Stimulated activated naive B cell treated with anti-CD40 and anti-IgM and Interleukin-4, amounts not matched to agents 10 μg/mL and 1 μg/mL and 100 μg/mL, for 72 hours (primary cell): ENCODE measurements at places on chromosomes 5 and 9.
A peak's percentile ranks its signal among the peaks of the same experiment; 100 is the strongest.

- H3K27me3 ChIP-seq, result peaks cover 10% of the 10 kb centered on the region
- DNase-seq, result no peak
- H3K4me1 ChIP-seq, result no peaks in the 10 kb centered on the region
- H3K4me3 ChIP-seq, result no peak overlapping the region
Measured at GRCh38 chr9:89008055-89008743, 16.9 kb downstream of the S1PR3 start.

DNA sequence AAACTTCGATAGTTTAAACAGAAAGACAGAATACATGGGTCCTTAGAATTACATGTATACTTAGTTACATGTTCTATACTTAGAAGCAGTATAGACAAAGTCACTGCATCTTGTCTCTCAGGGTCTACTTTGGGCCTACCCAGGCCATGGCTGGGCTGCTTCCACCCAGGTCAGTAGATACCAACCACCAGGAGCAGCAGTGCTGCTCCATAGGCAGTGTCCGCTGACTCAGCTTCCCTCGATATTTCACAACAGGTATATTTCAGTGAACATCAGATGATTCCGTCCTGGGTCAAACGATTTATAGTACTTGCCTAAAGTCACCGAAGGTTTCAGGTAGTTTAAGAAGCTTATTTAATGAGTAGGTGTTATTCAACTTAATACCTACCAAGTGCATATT lies 18.0 kb downstream of the IARS1 start:
- peaks cover 39% of the 10 kb centered on the region for H3K36me3 ChIP-seq
- no peaks in the 10 kb centered on the region for H3K27me3 ChIP-seq
- H3K4me1 ChIP-seq, result no peaks in the 10 kb centered on the region
- no peak overlapping the region for H3K4me3 ChIP-seq
- no peak for DNase-seq

DNA sequence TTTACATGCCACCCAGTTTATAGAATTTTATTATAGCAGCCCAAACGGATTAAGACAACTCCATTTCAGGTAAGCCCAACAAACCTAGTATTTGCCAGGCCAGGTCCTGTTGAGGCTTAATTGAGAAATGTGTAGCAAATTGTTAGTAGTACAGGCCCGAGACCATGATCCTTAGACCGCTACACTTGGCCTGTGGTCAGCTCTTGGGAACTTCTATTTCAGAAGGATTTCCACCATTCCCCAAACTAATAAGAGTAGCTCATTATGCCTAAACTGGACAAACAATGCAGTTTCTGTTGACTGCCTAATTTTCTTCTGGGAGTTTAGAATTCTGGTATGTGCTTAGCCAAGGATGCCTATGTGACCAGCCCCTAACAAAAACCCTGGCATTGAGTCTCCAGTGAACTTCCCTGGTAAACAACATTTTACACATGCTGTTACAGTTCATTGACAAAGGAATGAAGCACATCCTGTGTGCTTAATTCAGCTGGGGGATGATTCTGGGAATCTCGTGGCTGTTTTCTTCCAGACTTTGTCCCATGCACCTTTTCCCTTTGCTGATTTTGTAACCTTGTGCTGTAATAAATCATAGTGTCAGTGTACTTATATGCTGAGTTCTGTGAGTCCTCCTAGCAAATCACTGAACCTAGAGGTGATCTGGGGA lies 5.6 kb upstream of the GPX3 start:
- H3K36me3 ChIP-seq, result peaks cover 5% of the 10 kb centered on the region
- H3K4me3 ChIP-seq, result no peak overlapping the region
- H3K27me3 ChIP-seq, result peaks cover 6% of the 10 kb centered on the region

DNA sequence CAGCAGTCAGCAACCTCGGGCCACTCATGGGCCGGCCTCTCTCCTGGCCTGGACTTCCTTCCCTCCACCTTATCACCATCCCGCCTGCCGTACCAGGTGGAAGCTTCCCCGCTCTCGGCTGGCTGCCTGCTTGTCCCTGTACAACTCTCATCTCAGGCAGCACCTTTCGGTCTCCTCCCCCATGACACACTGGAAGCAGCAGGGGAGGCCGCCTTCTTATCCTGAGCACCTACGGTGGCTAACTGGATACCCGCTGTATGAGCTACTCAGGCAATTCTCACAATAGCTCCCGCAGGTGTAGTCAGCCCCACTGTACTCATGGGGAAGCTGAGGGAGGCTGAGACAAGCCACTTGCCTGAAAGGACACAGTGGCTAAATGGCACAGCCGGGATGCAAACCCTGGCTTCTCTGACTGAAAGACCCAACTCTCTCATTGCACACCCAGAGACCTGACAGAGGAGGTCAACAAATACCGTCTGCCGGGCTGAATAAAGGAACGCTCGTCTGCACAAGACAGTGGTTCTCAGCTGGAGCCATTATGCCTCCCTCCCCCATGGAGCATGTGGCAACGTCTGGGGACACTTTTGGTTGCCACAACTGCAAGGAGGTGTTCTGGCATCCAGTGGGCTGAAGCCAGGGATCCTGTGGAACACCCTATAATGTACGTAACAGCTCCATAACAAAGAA lies 9.6 kb downstream of the STK10 start:
- H3K4me1 ChIP-seq, result peaks cover 90% of the 10 kb centered on the region
- peaks cover 57% of the 10 kb centered on the region for H3K36me3 ChIP-seq
- H3K4me3 ChIP-seq, result peak overlapping the region; percentile 82
- H3K27me3 ChIP-seq, result no peaks in the 10 kb centered on the region
- peak overlapping the region; percentile 90 for H3K27ac ChIP-seq
- no peak for DNase-seq

GRCh38 chr5:123756816-123757215 lies 244.8 kb downstream of the CSNK1G3 start:
- no peak for DNase-seq
- H3K36me3 ChIP-seq, result no peaks in the 10 kb centered on the region
- no peaks in the 10 kb centered on the region for H3K4me1 ChIP-seq
- no peaks in the 10 kb centered on the region for H3K27me3 ChIP-seq
- no peak overlapping the region for H3K27ac ChIP-seq
- no peak overlapping the region for H3K4me3 ChIP-seq

DNA sequence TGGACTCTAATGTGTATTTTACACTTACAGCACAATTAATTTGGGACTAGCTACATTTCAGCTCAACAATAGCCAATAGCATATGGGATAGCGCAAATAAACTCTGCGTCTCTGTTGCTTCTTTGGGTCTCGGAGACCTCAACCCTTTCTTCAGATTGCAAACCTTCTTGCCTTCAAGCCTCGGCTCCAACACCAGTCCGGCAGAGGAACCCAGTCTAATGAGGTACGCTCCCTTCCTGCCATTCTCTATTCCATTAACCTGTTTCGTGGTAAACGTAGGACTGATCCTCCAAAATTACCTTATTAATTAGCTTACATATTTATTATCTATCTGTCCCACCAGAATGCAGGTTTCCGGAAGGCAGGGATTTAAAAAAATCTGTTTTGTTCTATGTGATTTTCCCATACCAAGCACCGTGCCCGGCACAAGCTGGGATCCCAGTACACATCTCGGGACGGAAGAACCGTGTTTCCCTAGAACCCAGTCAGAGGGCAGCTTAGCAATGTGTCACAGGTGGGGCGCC lies 525 bp upstream of the DAPK1 start:
- peaks cover 38% of the 10 kb centered on the region for H3K27me3 ChIP-seq
- H3K27ac ChIP-seq, result peak overlapping the region; percentile 63
- peak overlapping the region; percentile 59 for H3K4me3 ChIP-seq
- H3K4me1 ChIP-seq, result peaks cover 15% of the 10 kb centered on the region
- no peaks in the 10 kb centered on the region for H3K36me3 ChIP-seq

GRCh38 chr9:89743216-89743572 lies 138.4 kb downstream of the GADD45G start:
- no peaks in the 10 kb centered on the region for H3K36me3 ChIP-seq
- no peaks in the 10 kb centered on the region for H3K27me3 ChIP-seq
- peaks cover 83% of the 10 kb centered on the region for H3K4me1 ChIP-seq
- H3K4me3 ChIP-seq, result peak overlapping the region; percentile 36
- peak overlapping the region; percentile 86 for H3K27ac ChIP-seq
- no peak for DNase-seq

DNA sequence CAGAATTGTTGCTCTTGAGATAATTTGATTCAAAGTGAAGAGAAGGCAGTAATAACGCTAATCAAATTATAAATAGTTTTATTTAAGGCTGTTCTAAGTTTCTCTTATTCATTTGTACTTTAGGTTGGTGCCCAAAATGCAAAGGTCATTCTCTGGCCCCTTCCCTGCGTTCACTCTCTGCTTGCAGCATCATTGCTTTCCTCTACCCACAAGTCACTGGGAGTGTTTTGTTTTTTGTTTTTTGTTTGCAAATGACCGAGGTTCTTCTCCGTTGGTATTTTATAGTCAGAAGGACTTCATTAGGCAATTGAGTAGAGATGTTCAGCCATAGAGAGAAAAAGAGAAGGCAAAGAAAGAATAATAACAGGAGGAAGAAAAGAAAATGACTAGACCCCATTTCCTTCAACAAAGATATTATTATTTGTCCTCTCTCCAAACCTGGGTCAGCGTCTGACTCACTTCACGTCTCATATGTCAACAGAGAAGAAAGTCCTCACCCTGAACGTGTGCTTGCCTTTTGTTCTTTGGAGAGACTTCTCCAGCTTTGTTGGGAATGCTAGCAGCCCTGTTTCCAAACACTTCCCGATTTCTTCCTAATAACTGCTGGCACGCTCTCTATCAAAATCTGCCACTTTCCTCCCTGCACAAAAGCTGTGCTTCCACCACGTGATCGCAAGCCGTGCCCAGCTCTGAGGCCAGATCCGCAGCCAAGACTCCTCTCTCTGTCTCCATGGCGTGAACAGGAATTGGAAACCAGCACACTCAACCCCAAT lies 119.8 kb downstream of the EBF1 start:
- H3K27me3 ChIP-seq, result no peaks in the 10 kb centered on the region
- H3K4me1 ChIP-seq, result peaks cover 31% of the 10 kb centered on the region
- peak overlapping the region; percentile 63 for H3K27ac ChIP-seq
- no peak for DNase-seq

DNA sequence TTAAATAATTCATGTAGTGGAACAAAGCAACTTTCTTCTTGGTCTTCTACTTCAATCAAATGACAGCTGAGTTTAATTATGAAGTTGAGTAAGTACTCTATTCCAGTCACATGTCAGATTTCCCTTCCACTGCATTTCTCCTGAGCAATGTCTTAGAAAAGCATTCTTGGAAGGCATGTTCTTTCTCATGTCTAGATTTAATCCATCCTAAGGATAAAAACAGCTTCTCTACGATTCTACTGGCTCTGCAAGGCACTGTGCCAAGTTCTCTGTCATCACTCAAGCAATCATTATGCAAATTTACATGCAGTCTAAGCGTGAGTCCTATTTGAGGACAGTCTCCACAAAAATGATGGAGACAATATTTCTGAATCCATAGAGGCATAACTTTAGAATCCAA lies 142.4 kb downstream of the YIPF5 start:
- no peak overlapping the region for H3K27ac ChIP-seq
- no peaks in the 10 kb centered on the region for H3K4me1 ChIP-seq
- H3K4me3 ChIP-seq, result no peak overlapping the region
- peaks cover 14% of the 10 kb centered on the region for H3K27me3 ChIP-seq
- DNase-seq, result no peak

GRCh38 chr9:99012957-99013512 lies 69.3 kb downstream of the COL15A1 start:
- H3K4me1 ChIP-seq, result peaks cover 5% of the 10 kb centered on the region
- no peak overlapping the region for H3K27ac ChIP-seq
- no peak for DNase-seq
- no peaks in the 10 kb centered on the region for H3K36me3 ChIP-seq
- no peak overlapping the region for H3K4me3 ChIP-seq
- H3K27me3 ChIP-seq, result no peaks in the 10 kb centered on the region

GRCh38 chr5:140329739-140330481 lies 16.5 kb downstream of the HBEGF start:
- no peaks in the 10 kb centered on the region for H3K4me1 ChIP-seq
- H3K36me3 ChIP-seq, result no peaks in the 10 kb centered on the region
- no peak for DNase-seq
- H3K4me3 ChIP-seq, result no peak overlapping the region
- no peak overlapping the region for H3K27ac ChIP-seq

GRCh38 chr5:52838326-52839015 lies 50.8 kb downstream of the ITGA1 start:
- DNase-seq, result no peak
- no peaks in the 10 kb centered on the region for H3K4me1 ChIP-seq
- H3K4me3 ChIP-seq, result no peak overlapping the region
- H3K27me3 ChIP-seq, result no peaks in the 10 kb centered on the region

GRCh38 chr5:173676375-173676774 lies 59.9 kb upstream of the BOD1 start:
- DNase-seq, result no peak
- no peak overlapping the region for H3K4me3 ChIP-seq
- peaks cover 25% of the 10 kb centered on the region for H3K4me1 ChIP-seq
- H3K27ac ChIP-seq, result no peak overlapping the region

GRCh38 chr5:77867194-77867691 lies 91.1 kb upstream of the TBCA start:
- H3K4me1 ChIP-seq, result no peaks in the 10 kb centered on the region
- DNase-seq, result no peak
- peaks cover 9% of the 10 kb centered on the region for H3K27me3 ChIP-seq
- no peak overlapping the region for H3K27ac ChIP-seq
- H3K4me3 ChIP-seq, result no peak overlapping the region
